ENCODE measurements at places on chromosomes 4 and X. TPM values are rescaled to one million over a fixed set of nuclear protein-coding genes. Genes with fewer than 3 reads are reported as not detected.

The CFP gene
- 2.0 TPM for polyA plus RNA-seq

The POF1B gene
- polyA plus RNA-seq, result 13.8 TPM

The ETDA gene
- 0.32 TPM for polyA plus RNA-seq

The POU3F4 gene
- not detected for polyA plus RNA-seq

The USP51 gene
- polyA plus RNA-seq, result 4.0 TPM

DNA sequence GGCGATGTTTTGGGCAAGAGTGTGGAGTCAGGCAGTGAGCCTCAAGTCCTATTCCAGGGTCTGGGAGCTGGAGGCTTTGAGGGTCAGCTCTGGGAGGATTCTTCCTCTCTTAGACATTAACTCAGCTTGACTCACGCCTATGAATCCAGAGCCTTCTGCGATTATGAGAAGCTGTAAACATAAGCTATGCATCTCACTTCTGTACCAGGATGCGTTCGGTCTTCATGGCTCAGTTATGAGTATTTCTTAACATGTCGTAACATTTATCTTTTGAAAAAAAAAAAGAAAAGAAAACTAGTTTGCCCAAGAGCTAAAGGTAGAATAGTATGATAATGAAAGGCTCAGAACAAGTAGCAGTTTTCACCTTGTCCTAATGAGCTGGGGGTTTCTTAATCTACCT lies 4.6 kb downstream of the SHROOM2 start:
- no peak for DNase-seq

GRCh38 chr4:15149234-15149838 lies 147.1 kb downstream of the CPEB2 start:
- DNase-seq, result no peak

GRCh38 chr4:72352711-72353110 lies 216.3 kb downstream of the ADAMTS3 start:
- DNase-seq, result no peak

GRCh38 chrX:87664381-87664780 lies 146.8 kb downstream of the KLHL4 start:
- DNase-seq, result peak; percentile 16

- DNase-seq, result no peak
These were observed 98.9 kb downstream of the SPRY1 start for GRCh38 chr4:123495530-123495929.

DNA sequence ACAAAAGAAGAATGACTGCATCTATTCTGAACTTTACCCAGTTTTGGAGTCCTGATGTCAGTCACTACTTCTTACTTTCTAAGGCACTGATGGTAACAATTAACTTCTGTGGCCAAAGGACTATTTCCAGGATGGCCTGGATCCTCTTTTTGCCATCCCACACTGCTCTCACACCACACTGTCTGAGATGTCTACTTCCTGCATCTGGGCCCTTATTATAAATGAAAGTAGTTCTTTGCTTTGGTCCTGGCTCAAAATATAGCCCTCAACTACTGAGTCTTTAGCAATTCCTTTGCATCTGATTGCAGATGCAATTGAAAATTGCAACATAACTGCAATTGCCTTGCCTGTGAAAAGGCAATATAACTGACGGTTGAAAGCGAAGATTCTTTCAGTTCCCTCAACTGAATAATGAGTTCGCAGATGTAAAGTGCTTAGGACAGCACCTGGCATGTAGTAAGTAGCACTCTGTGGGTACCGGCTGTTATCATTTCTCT lies 44.2 kb downstream of the COQ2 start:
- no peak for DNase-seq

All from muscle of arm (tissue), 14 donors.